Stimulated activated naive B cell treated with anti-CD40 and anti-IgM and Interleukin-4, amounts not matched to agents 10 μg/mL and 1 μg/mL and 100 μg/mL, for 72 hours (primary cell): ENCODE measurements at places on chromosomes 6 and 20.

DNA sequence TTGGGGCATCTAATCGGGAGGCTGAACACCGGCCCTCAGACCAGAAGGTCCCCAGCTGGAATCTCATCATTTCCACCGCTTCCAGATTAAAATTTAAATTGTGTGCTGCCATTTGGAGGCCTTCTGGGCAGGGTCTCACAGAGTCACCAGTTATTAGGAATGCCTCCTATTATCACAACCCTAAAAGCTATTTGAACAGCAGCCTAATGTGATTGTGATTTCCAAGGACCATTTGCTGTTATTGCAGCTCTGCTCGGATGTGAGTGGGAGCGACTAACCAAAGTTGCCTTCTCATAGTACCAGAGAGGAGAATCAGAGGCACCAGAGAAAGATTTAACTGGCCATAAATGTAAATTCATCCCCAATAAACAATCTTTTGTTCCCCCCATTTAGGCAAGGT is 277.3 kb downstream of the RNF144B start:
- H3K27ac ChIP-seq, result no peak overlapping the region
- H3K36me3 ChIP-seq, result no peaks in the 10 kb centered on the region
- H3K4me3 ChIP-seq, result no peak overlapping the region
- no peak for DNase-seq
- H3K27me3 ChIP-seq, result no peaks in the 10 kb centered on the region

DNA sequence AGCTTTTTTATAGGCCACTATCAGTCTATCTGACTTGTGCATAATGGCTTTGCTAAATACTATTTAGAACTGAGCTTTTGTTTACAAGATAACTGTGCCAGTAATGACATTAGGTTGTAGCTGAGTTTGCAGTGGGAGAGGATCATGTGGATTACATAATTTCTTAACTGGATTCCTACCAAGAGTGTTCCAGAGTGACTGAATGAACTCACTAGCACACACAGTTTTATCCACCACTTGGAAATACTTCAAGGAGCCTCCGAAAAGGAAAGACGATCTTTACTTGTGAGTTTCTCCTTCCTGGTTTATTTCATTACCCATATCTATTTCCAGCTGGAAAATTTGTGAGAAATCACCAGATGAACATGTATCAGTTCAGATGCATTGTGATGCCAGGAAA is 10.9 kb upstream of the SYNE1 start:
- no peak for DNase-seq
- H3K27me3 ChIP-seq, result peaks cover 21% of the 10 kb centered on the region
- no peak overlapping the region for H3K27ac ChIP-seq
- H3K4me3 ChIP-seq, result no peak overlapping the region
- H3K4me1 ChIP-seq, result no peaks in the 10 kb centered on the region

DNA sequence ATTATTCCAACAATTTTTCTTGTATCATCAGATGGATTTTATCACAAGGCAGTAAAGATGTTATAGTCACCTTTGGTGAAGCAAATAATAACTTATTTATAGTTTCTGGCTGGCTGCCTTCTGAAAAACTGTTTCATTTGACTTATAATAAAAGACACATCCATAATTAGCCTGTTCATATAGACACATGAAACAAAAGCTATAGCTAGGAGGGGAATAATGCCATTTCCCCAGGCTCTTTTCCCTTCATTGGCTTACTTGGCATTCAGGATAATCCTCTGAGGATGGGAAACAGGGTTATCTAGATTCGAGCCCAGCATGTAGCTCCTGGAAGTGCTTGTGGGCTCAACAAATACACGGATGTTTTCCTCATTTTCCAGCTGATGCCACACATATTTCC is 17.5 kb downstream of the MMP24 start:
- no peaks in the 10 kb centered on the region for H3K27me3 ChIP-seq
- no peak overlapping the region for H3K4me3 ChIP-seq
- peaks cover 6% of the 10 kb centered on the region for H3K36me3 ChIP-seq
- H3K27ac ChIP-seq, result no peak overlapping the region

DNA sequence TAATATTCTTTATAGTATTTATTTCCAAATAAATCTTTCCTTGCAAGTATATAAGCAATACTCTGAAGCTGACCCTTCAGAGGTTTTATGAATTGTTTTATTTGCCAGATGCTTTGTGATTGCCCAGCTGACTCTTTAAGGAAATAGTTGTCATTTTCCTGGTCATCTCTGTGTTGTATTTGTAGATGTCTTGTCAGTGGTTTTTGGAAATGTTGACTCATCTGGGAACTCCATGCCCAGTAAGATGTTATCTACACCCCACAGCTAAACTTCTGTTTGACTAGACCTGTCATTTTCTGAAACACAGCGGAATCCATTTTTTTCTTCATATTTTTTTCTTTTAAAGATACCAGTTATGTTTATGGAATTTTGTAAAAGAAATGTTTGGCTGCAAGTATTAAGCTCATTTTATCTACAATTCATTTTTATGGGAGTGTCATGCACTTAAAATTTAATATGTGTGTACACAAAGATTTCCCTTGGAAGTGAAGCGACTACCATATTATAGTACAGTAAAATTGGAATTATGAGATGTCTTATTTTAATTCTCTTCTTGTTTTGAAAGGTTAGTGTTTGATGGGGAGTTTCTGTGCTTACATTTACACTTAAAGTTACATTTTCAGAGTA is 491.0 kb downstream of the NKAIN2 start:
- no peaks in the 10 kb centered on the region for H3K4me1 ChIP-seq
- no peak overlapping the region for H3K27ac ChIP-seq
- no peaks in the 10 kb centered on the region for H3K27me3 ChIP-seq
- no peaks in the 10 kb centered on the region for H3K36me3 ChIP-seq
- DNase-seq, result no peak

DNA sequence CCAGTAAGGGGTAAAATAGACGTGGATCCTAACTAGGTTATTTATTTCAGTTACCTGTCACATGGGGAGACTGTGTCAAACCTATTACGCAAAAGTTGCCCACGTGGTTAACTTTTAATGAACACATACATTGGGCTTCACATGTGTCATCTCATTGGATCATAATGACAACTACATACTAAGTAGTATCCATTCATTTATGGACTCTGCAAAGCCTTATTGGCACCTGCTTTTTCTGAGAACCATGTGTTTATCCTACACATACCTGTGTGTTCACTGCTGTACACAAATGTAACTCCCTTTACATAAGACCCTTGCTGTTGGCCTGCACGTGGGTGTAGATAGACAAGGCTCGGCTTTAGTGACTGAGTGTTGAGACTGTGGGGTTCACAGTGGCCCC is 5.1 kb downstream of the BPIFA1 start:
- DNase-seq, result no peak
- H3K27ac ChIP-seq, result no peak overlapping the region
- no peak overlapping the region for H3K4me3 ChIP-seq
- H3K4me1 ChIP-seq, result no peaks in the 10 kb centered on the region
- H3K27me3 ChIP-seq, result peaks cover 33% of the 10 kb centered on the region
- no peaks in the 10 kb centered on the region for H3K36me3 ChIP-seq

GRCh38 chr20:2889209-2889608 is 15.9 kb downstream of the PTPRA start:
- no peak overlapping the region for H3K27ac ChIP-seq
- peaks cover 19% of the 10 kb centered on the region for H3K36me3 ChIP-seq
- no peaks in the 10 kb centered on the region for H3K27me3 ChIP-seq
- peaks cover 69% of the 10 kb centered on the region for H3K4me1 ChIP-seq

- H3K36me3 ChIP-seq, result peaks cover 8% of the 10 kb centered on the region
- H3K27ac ChIP-seq, result no peak overlapping the region
- H3K4me3 ChIP-seq, result no peak overlapping the region
- H3K27me3 ChIP-seq, result peaks cover 84% of the 10 kb centered on the region
- peaks cover 2% of the 10 kb centered on the region for H3K4me1 ChIP-seq
Observed at GRCh38 chr6:10400330-10400729, 14.5 kb downstream of the TFAP2A start.

DNA sequence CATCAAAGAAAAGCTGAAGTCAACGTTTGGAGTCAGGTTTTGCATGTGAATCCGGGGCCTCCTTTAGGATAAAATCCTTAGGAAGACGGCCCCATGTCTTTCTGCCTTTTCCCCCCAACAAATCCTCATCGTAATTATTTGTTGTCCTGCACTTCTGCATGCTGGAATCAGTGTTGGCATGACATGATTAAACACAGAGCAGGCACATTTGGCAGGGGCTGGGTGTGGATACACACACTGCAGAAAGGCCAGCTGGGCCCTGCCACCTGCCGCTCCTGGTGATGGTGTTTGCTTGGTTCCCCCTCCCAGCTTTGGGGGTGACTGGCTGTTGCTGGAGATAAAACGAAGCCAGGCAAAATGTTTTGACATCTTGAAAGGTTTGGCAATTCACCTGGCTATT is 46.3 kb upstream of the FOXA2 start:
- no peaks in the 10 kb centered on the region for H3K36me3 ChIP-seq
- H3K4me3 ChIP-seq, result no peak overlapping the region
- H3K27me3 ChIP-seq, result no peaks in the 10 kb centered on the region
- H3K4me1 ChIP-seq, result no peaks in the 10 kb centered on the region
- no peak for DNase-seq

DNA sequence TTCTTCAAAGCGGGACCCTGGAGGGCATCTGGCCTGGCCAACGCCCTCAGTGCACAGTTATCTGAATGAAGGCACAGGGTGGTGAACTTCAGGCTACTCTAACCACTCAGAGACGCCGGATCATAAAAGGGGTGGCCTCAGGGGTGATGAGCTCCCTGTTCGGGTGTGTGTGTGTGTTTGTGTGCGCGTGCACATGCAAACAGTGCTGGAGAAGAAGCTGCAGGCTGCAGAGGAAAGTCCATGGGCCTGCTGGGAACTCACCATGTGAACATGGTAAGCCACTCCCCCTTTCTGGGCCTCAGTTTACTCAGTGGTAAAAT is 42.0 kb downstream of the KIAA1755 start:
- peaks cover 28% of the 10 kb centered on the region for H3K27me3 ChIP-seq
- no peaks in the 10 kb centered on the region for H3K36me3 ChIP-seq
- H3K27ac ChIP-seq, result no peak overlapping the region

- no peaks in the 10 kb centered on the region for H3K4me1 ChIP-seq
- peaks cover 28% of the 10 kb centered on the region for H3K36me3 ChIP-seq
- no peak for DNase-seq
Observed at GRCh38 chr6:27406085-27406484, 17.5 kb downstream of the ZNF391 start.

- H3K27me3 ChIP-seq, result peaks cover 5% of the 10 kb centered on the region
- H3K4me3 ChIP-seq, result no peak overlapping the region
- DNase-seq, result no peak
- H3K36me3 ChIP-seq, result no peaks in the 10 kb centered on the region
- no peak overlapping the region for H3K27ac ChIP-seq
Observed at GRCh38 chr20:11248011-11248409, 574.2 kb upstream of the JAG1 start.

GRCh38 chr6:131255434-131255833 is 120.2 kb downstream of the AKAP7 start:
- H3K27me3 ChIP-seq, result no peaks in the 10 kb centered on the region
- H3K4me1 ChIP-seq, result peaks cover 36% of the 10 kb centered on the region
- DNase-seq, result no peak
- no peak overlapping the region for H3K4me3 ChIP-seq
- H3K36me3 ChIP-seq, result peaks cover 7% of the 10 kb centered on the region

GRCh38 chr6:166420351-166420750 is 37.6 kb upstream of the MPC1 start:
- peaks cover 6% of the 10 kb centered on the region for H3K27me3 ChIP-seq
- H3K4me3 ChIP-seq, result no peak overlapping the region
